Activated CD8-positive, alpha-beta memory T cell treated with anti-CD3 and anti-CD28 coated beads for 1 hour (primary cell): ENCODE measurements at places on chromosomes 6 and 20.

DNA sequence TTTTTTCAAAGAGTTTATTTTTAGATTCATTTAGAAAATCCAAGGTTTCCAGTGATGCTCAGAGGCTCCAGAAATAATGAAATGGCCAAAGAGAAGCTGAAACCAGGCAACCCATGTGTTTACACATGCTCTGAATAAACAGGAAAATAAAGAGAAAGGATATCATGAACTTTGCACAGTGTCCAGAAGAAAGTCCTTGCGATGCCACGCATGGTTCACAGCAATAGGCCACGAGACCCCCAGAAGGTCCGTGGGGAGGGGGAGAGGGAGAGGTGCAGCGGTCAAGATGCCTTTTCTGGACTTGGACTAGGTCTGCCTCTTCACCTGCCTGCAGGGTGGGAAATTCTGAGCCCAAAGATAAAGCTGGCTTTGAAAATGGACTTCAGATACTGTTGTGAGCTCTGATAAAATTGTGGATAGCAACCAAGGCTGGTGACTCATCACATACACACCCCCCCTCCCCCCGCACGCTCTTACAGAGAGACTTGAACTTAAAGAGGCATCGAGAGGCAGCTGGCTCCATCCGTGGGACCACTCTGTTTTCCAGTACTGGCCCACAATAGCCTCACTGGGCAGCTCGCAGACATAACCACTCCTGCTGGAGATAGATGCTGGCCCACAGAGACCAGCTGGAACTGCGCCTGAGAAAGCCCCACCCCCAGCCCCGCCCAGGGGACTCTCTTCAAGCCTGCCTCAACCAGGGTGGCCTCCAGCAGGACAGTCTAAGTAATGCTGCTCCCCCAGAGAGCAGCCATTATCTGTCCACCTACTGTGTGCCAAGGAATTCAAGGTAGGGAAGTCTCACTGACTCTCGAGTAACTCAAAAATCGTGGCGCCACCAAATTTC is 21.2 kb upstream of the NFATC2 start:
- no peak for DNase-seq

DNA sequence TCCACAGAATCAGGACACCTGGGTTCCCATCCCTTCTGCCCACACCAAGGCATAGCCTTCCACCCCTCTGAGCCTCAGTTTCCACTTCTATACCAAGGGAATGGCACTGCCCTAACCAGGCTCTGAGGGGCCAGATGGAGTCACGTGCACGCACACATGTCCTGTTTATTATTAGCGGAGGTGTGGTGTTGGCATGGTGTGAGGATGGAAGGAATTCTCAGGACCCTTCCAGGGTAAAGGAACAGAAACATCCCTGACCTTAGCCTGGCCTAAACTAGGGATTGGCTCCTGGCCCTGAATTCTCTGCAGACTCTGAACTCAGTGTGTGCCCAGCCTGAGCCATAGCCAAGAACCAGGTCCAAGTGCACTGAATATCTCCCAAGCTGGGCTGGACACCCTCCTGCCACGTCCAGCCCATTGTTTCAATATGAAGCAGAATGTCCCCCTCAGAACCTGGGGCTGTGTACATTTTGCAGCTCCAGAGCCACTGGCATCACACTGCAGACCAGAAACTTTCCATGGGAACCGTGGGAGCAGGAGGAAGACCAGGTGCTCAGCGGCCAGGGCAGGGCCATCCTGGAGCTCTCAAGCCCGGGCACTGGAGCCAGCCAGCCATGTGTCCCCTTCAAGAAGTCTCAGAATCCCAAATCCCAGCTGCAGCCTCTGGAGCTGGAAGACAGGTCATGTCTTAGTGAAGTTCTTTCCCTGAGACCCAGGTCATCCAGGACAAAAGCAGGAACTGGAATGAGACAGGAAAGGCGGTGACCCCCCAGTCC is 208.4 kb downstream of the ANKRD60 start:
- no peak for DNase-seq

DNA sequence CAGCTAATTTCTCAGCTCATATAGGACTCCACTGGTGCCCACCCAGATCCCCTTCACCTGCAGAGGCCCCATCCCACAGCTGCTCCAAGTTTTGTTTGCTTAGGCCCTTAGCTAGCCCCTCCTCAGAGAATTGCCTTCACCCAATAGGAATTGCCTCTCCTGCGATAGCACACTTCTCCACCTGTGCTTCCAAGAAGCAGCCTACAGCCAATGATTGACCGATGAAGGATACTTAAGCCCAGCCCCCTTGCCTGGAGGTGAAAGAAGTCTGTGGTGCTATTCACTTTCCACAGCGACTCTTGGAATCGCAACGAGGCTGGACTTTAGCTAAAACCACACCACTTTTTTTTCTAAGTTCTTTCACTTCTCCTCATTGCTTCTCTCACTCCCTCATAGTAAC is 353.2 kb upstream of the BTBD3 start:
- no peak for DNase-seq

DNA sequence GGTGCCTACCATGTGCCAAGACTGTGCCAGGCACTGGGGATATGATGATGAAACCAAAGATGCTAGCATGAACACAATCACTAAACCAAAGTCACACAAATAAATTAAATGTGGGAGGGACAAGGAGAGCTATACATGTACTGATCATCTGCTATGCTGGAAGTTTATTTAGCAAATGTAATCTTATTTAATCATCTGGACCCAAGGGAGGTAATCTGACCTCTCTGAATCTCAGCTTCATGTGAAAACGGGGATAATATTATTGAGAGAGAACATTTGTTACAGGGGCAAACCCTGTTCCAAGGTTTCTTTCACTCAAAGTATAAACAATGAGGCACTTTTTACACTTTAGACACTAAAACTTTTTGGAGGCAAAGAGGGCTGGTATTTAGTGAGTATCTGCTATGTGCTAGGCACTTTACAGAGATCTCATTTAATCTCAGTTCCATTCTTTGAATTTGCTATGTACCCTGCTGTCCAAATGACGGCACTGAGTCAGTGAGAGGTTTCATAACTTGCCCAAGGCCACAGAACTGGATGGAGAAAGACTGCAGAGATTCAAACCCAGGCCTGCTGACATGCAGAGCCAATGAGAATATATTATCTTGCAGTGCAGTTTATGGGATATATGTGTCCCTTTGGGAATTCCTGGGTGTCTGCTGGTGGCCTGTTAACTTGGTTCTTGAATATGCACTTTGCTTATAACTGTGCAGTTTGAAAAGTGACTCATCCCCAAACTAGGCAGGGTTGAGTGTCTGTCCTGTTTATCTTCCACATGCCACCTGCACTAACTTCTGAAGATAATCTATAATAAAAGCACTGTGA is 3.3 kb upstream of the ASXL1 start:
- no peak for DNase-seq
